Left cardiac atrium (tissue), 4 donors: ENCODE measurements at places on chromosomes 16 and 17.

- DNase-seq = no peak
Observed at GRCh38 chr16:75620326-75621169, 2.5 kb downstream of the ADAT1 start.

GRCh38 chr17:13784434-13785095 lies 182.8 kb upstream of the HS3ST3A1 start:
- DNase-seq = no peak

DNA sequence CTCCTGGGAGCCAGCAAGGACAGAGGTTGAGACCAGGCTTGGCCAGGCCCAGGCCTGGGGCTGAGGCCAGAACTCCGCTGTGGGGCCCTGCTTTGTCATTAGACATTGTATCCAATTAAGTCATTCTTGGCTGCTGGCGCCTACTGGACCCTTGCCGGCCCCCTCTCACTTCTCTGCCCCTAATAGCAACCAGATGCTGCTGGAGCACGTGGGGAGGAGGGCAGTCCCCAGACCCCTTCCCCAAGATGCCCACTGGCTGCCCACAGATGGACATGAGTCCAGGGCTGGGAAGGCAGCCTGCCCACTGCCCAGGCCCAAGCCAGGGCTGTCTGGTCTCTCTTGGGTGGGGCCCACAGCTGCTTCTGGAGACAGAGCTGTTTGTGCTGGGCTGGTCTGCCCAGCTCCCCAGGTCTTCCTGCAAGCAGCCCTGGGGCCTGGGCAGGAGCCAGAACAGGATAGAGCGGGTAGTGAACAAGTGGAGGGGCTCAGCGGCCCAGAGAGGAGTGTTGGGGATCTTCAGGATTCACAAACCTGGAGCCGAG lies 7.8 kb downstream of the PLXDC1 start:
- DNase-seq = peak; percentile 73

DNA sequence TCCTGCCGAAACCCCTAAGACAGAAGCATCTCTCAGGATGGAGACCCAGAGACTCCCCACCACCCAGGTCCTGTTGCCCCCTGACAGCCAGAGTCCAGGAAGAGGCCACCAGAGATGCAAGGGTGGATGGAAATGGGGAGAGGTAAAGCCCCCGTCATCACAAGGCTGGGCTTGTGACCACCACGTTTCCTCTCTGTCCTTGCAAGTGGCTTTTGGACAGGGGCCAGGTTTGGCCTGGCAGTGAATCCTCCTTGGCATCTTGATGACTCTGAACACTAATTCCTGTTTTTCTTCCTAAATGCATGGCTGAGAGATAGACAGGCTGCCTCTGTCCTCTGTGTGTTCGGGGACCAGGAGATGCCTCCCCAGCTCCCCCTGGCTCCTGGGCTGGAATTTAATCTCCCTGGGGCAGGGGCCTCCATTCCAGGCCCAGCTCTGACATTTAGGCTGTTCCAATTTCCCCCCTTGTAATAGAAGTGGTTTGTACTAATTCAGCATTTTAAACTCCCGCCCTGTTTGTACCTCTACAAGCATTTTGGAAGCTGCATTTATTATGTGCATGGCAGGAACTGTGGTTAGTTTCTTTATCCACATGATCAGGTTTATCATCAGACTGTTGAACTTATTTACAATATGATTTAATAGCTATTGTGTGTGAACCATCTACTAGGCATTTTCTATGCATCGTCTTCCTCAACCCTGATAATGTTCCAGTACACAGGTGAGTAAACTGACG lies 116.1 kb upstream of the IRX6 start:
- DNase-seq = no peak

DNA sequence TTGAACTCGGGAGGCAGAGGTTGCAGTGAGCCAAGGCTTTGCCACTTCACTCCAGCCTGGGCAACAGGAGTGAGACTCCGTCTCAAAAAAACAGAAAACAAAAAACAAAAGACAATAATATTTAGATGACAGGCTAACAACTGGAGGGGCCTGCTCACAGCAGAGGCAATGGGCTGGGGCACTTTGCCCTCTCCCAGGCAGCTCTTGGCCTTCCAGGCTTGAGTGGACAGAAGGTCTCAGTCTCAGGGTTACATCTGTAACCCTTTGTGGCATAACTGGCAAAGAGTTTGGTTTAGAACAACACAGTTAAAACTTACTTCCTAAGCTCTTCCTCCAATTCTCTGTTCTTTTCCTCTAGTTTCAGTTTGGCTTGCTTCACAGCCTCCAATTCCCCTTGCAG lies 114.9 kb downstream of the SPAG9 start:
- no peak for DNase-seq

- no peak for DNase-seq
Observed at GRCh38 chr17:2797226-2797625, 988 bp downstream of the RAP1GAP2 start.

DNA sequence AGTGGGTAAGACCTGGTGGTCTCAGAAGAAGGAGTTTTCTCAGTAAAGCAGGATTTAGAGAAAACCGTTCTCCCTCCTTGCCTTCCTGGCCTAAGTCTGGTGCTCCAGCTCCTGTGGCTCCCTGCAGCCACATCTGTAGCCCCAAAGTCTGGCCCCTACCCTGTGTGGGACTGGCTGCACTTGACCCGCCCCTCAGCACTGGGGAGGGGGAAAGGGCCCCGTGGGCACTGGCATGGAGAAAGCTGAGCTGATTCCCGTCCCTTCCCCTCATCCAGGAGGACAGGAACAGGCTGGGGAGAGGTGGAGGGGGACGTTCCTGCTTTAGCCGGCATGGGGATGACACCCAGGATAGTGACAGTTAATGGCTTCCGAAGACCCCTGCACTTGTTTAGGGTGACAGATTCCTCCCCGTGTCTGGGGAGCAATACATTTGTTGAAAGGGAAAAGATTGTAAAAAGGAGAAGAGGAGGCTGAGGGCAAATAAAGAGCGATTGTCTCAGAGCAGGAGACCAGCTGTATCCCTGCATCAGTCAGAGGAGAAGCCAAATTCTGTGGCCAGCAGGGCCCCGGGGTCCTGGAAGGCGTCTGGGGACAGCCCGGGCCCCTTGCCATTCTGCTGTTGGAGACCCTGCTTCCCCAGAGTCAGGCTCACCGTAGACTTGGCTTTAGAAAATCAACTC lies 37.9 kb downstream of the GRIN2C start:
- DNase-seq = no peak

GRCh38 chr17:77802811-77803220 lies 155.7 kb upstream of the TNRC6C start:
- DNase-seq = peak; percentile 52

- DNase-seq = no peak
Observed at GRCh38 chr16:35725949-35726348, 2266.5 kb downstream of the TP53TG3F start.

DNA sequence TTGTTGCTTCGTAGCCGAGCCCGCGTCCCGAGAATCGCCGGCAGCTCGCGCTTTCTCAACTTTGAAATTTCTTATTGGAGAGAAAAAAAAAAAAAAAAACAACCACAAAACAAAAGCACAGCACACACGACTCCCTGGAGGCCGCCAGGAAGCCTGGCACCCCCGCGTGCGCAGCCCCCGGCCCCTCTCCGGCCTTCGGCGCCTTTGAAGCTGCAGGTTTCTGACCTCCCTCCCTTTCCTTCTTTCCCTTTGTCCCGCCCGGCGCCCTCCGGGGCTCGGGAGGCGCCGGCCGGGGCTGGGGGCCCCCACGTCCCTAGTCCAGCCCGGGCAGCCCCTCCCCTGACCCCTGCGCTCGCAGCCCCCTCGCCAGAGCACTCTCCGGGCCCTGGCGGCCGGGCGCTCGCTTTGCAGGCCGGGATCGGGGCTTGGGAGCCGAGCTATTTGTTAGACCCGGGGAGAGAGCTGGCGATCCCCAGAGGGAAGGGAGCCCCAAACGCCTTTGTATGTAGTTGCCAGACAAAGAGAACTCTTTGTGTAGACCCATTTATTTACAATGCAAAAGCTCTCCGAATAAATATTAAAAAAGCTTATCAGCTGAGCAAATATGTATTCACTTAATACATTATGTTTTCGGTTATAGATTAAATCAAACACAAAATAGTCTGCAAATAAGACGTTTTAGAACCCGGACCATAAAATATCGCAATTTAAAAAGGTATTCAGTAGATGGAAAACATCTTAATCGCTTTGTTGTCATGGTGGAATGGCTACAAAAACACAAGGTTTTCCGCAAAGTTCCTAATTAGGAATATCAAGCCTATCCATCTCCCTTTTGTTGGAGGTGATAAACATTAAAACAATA lies 2.3 kb downstream of the BAHCC1 start:
- DNase-seq = no peak

DNA sequence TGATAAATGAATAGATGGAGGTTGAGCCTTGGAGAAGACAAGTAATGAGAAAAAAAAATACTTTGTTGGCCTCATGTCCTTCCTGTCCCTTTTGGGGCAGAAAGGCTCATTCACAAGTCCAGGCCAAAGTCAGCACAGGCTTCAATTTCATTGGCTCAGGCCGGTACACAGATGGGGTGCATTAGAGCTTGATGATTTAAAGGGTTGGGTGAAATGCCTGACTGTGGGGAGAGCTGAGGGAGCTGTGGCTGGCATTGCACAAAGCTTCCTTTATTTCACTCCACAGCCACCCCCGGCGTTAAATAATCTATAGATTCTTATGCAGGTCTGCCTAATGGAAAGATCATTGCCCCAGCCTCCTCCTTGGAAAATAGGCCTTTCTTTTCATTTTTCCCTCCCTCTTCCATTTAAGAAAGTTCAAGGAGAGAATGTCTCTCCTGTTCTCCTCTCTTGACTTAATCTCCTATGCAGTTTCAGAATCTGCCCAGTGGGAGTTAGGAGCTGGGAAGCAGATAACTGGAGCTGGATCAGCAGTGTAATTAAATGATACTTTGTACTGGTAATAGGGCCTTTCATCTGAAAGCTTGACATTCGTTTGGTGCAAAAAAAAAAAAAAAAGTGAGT lies 24.4 kb downstream of the YPEL2 start:
- no peak for DNase-seq

DNA sequence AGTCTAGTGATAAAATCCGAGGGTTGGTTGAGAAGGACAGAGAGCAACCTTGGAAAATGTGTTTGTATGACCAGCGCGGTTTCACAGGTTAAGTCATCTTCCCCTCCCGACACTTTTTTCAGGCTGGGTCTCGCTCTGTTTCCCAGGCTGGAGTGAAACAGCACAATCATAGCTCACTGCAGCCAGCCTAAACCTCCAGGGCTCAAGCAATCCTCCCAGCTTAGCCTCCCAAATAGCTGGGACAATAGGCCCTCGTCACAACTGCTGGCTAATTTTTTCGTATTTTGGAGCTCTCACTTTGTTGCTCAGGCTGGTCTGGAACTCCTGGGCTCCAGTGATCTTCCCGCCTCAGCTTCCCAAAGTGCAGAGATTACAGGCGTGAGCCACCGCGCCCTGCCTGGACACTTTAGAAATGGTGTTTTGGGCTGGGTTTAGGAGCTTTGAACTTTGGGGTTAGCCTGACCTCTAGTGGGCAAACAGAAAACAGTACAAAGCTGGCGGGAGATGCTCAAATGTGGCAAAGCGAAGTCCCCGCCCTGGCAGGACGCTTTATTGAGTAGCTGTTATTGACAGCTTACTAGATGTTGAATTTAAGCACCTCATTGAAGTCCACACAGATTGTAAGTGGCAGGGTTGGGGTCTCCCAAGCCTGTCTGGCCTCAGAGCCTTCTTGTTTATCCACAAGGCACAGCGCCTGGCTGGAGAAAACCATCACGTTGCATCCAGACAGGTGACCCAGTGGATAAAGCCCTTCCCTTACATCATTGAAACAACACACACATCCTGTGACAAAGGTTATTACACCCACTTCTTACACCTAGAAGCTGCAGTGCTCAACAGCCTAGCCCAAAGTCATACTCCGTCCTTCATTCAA lies 34.7 kb upstream of the RBBP6 start:
- peak; percentile 41 for DNase-seq

DNA sequence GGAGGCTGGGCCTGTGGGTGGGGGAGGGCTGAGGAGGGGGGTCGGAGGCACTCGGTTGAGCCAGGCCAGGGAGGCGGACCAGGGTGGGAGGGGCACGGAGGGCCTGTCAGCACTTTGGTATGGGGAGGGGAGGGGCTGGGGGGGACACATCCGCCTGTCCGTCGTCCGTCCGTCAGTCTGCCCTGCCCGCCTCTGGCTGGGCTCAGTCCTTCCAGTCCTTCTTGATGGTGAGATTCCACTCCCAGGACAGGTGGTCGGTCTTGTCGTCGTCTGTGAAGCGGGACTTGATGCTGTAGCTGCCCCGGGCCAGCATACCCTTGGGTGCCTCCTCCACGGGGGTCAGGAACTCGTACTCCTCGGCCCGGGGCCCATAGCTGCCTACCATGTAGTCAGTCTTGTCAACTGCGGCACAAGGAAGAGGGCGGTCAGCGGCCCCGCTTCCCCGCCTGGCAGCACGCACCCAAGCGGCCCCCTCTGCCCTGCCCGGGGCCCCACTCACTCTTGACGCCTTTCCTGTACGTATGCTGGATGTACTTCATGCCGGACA lies 2.4 kb downstream of the ARHGDIA start:
- DNase-seq = peak; percentile 70

DNA sequence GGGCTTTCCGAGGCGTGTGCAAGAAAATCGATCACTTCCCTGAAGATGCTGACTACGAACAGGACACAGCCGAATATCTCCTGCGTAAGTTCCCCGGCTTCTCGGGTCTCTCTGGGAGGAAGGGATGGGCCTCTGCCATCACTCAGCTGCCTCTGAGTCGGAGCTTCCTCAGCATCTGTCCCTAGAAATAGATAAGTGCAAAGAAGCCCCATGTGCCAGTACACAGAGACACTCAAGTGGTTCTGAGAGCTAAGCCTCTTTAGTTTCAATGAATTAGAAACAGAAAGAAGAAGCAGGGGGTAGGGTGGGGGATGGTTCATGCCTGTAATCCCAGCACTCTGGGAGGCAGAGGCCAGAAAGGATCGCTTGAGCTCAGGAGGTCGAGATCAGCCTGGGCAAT lies 90.6 kb downstream of the CACNG3 start:
- no peak for DNase-seq

DNA sequence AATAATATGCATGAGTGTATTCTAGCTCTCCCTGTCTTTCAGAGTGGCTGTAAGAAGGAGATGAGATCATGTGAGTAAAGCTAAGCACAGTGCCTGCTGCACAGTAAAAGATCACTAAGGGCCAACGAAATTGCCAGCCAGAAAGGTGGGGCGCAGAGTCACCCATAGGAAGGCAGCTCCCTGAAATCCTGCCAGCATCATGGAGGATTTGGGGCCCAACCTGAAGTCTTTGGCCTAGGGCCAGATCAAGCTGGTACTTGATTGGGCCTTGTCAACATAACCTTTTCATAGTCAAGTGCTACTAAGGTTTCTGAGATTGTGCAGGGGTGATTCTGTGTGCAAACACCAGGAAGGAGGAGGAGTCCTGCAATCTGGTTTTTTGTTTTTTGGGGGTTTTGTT lies 16.5 kb downstream of the SCNN1B start:
- no peak for DNase-seq

- DNase-seq = no peak
Observed at GRCh38 chr17:14854691-14855090, 410.4 kb downstream of the PMP22 start.
